ENCODE measurements at places on chromosomes 12 and 14. TPM values are rescaled to one million over a fixed set of nuclear protein-coding genes. Genes with fewer than 3 reads are reported as not detected.
A peak's percentile ranks its signal among the peaks of the same experiment; 100 is the strongest.

DNA sequence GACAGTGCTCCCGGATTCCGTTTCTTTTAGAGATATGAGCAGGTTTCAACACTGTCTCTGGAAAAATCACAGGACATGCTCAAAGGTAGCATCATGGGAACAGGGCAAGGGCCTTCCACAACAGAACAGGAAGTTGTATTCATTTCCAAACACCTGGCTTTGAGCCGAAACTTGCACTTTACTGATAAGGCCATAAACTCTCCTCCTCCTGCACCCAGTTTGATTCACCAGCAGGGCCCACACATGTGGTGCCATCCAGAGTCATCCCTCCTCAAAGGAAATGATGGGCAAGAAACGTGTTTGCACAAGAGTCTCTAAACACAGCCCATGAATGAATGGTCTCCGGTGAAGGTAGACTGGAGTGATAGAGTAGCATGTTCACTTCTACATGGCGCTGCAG lies 268.4 kb upstream of the FKBP4 start:
- H3K27me3 ChIP-seq: no peaks in the 10 kb centered on the region
- no peak overlapping the region for H3K4me3 ChIP-seq
- DNase-seq: no peak
- H3K36me3 ChIP-seq: no peaks in the 10 kb centered on the region
- no peak overlapping the region for H3K27ac ChIP-seq

CELA1 gene
- total RNA-seq: not detected

NEDD1 gene
- total RNA-seq: 29.3 TPM

DNA sequence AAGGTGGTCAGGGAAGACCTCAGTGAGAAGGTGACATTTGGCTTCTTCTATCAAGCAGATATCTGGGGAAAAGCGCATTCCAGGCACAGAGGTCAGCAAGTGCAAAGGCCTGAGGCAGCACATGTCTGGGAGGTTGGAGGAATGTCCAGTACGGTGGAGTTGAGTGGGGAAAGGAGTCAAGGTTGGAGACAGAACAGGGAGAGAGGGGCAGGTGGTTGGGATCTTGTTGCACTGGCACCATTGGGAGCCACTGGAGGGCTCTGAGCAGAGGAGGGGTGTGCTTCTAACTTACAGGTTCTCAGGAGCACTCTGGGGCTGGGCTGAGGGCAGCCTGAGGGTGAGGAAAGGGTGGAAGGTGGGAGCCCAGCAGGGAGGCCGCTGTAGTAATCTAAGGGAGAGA lies 52.1 kb downstream of the EID3 start:
- H3K36me3 ChIP-seq: peaks cover 11% of the 10 kb centered on the region
- DNase-seq: no peak
- peaks cover 14% of the 10 kb centered on the region for H3K4me1 ChIP-seq
- H3K4me3 ChIP-seq: no peak overlapping the region

DNA sequence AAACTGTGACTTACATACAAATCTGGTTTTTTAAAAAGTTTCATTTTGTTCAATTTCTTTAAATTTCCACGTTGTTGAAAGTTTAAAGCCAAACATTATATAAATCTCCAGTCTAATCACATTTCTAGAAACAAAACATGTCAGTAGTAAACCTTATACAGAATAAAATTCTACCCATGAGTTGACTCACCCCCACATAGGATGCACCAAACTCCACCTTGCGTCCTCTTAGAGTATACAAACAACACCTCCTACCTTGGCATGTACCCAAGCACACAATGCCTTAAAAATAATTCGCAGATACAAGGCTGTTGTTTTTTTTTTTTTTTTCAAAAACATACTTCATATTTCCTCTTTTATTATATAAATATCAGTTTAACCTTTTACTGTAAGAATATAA lies 3.3 kb downstream of the FBXL14 start:
- DNase-seq: no peak
- H3K36me3 ChIP-seq: no peaks in the 10 kb centered on the region
- H3K4me3 ChIP-seq: peak overlapping the region; percentile 71
- H3K27me3 ChIP-seq: peaks cover 78% of the 10 kb centered on the region

RAB3IP gene
- total RNA-seq: 47.2 TPM

DNA sequence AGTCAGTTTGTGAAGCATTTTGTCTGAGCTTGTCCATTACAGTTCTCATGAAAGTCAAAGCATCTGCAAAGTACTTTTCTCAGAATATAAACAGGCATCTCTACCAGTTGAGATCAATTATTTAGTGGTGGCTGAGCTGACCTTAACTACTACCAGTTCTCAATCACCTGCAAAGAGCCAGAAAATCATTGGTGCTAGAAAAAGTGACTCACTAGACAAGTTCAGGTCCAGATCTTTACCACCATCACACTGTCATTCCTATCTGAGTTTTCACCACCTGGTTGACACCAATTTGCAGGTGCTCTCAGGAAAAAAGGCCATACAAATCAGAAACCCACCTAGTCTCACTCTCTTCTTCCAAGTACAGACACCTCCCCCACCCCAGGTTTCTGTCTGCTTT lies 33.3 kb downstream of the ITPR2 start:
- DNase-seq: no peak
- no peaks in the 10 kb centered on the region for H3K36me3 ChIP-seq
- H3K4me3 ChIP-seq: no peak overlapping the region
- peaks cover 8% of the 10 kb centered on the region for H3K4me1 ChIP-seq
- H3K27me3 ChIP-seq: no peaks in the 10 kb centered on the region
- H3K27ac ChIP-seq: peak overlapping the region; percentile 88

DNA sequence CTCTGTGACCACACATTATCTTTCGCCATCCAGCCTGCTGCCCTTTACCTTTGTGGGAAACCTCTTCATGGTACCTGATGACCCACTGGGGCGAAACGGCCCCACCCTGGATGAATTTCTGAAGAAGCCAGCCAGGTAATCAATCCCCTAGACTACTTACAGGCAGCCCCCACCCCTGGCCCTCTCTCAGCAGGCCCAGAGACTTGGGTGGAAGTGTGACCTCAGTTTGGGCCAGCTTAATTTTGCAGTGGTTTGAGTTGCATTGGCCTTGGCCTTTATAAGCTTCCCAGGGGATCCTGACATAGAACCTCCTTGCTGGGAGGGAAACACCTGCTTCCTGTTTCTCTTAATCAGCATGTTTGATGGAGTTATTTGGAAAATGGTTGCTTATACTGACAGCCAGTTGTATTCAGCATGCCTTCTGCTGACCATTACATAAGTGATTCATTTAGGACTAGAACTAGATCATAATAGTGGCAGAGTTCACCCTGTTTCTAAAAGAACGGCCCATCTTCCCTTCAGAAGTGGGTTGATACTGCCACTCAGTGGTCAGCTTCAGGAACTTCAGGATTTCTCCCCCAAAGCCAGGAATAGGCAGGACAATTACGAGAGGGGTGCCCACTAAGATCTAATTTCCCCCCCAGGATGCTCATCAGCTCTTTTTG lies 6.1 kb downstream of the SDR39U1 start:
- no peak for DNase-seq
- H3K27ac ChIP-seq: no peak overlapping the region
- peaks cover 38% of the 10 kb centered on the region for H3K36me3 ChIP-seq
- peaks cover 9% of the 10 kb centered on the region for H3K4me1 ChIP-seq
- no peak overlapping the region for H3K4me3 ChIP-seq

Data from WTC11 (cell line).